ENCODE measurements at places on chromosomes 11 and 22.

DNA sequence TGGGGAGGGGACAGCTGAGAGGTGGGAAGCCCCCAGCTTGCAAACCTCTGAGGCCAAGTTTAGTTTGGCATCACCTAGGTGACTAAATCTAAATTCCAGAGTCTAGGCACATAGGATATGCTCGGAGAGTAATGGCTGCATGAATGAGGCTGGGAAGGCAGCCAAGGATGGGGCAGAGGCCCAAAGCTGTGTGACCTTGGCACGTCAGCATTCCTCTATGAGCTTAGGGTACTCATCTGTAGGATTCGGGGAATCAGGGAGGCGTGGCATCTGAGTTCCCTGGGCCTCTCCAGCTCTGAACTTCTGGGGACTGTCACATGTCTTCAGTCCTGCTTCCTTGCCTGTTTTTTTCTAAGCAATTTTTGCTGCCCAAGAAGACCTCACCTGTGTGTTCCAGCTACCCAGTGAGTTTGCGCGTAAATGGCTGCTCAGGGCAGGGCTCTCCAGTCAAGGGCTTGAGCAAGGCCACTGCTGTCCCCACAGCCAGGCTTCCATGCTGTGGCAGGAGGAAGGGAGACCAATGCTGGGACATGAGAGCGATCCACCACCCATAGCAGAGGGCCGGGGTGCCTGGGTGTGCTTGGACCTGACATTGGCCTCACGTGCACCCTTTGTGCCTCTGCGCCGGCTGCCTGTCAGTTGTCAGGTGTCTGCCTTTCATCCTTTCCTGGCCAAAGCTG lies 13.9 kb downstream of the DAGLA start:
- no peak for DNase-seq

GRCh38 chr11:111344032-111344431 lies 35.0 kb downstream of the POU2AF1 start:
- no peak for DNase-seq

DNA sequence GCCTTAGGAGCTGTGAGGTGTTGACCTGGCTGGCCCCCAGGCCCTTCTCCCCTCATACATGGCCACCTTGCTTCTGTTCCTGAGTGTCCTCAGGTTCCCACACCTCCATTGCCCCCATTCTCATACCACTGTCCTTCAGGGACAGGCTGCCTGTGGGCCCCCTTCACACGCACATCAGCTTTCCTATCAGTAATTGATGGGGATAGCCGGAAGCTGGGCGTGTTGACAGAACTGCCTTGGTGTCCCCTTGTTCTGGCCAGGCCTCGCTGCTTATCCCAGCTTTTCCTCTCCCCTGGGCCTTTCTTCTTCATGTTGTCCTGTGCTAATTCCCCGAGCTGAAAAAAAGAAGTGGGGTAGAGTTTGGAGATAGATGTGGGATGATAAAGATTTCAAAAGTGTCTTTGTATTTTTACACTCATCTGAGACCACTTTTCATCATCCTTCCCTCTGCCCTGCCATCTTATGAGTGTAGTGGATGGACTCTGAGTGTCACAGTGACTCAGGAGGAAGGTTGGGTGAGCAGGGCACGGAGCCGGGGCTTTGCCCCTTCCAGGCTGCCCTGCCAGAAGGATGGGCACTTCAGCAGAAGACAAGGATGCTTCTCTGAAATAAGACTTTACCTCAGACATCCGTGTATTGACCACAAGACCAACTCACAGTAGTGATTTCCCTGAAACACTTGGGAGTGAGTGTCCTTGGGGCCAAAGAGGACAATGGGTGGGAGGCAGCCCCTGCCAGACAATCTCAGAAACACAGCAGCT lies 42.8 kb downstream of the MED15 start:
- no peak for DNase-seq

GRCh38 chr11:776561-777287 lies 563 bp downstream of the GATD1 start:
- no peak for DNase-seq

- DNase-seq: no peak
These were observed 19.2 kb downstream of the MRGPRX3 start for GRCh38 chr11:18151581-18151980.

DNA sequence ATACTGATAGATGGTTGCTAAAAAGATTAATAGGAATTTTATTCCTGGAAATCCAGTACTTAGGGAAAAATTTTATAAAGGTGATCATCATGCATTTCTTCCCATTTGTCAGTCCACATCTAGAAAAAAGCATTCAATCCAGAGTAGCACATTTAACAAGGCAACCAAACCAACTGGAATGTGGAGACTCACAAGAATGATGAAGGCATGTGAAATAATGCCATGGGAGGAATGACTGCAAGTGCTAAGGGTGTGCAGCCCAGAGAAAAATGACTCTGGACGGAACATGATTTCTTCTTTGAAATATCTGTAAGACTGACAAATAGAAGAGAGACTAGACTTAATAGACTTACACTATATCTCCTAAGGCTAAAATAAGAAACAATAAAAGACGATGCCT lies 33.8 kb downstream of the BLID start:
- DNase-seq: no peak

- DNase-seq: no peak
These were observed 35.3 kb downstream of the PITPNB start for GRCh38 chr22:27883656-27884350.

GRCh38 chr11:116193321-116194131 lies 579.3 kb downstream of the BUD13 start:
- no peak for DNase-seq

DNA sequence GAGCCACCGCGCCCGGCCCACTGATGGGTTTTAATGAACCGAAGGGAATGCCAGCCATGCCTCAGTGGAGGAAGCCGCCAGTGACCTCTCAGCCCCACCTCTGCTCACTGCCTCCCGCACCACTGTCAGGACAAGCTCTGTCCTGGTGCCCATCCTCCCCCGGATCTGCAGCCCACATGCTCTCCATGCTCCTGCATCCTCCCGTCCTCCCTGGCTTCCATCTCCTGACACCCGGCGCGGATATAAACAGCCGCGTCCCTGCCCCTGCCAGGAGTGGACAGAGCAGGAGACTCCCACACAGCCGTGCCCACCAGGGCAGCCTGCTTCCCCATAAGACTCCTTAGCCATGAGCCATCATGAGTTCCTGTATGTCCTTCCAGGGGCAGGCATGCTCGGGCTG lies 26.9 kb downstream of the MACROD1 start:
- DNase-seq: no peak

DNA sequence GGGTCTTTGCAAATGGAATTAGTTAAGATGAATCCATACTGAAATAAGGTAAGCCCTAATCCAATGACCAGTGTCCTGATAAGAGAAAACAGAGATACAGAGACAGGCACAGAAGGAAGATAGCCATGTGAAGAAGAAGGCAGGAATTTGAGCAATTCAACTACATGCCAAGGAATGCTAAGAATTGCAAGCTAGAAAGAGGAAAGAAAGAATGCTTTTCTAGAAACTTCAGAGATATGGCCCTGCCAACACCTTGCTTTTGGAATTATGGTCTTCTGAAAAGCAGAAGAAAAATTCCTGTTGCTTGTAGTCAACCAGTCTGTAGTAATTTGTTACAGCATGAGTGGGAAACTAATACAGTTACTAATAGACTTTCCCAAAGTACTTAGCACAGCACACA lies 111.3 kb downstream of the SLC17A6 start:
- DNase-seq: no peak

GRCh38 chr11:88300888-88301487 lies 36.5 kb downstream of the CTSC start:
- no peak for DNase-seq

DNA sequence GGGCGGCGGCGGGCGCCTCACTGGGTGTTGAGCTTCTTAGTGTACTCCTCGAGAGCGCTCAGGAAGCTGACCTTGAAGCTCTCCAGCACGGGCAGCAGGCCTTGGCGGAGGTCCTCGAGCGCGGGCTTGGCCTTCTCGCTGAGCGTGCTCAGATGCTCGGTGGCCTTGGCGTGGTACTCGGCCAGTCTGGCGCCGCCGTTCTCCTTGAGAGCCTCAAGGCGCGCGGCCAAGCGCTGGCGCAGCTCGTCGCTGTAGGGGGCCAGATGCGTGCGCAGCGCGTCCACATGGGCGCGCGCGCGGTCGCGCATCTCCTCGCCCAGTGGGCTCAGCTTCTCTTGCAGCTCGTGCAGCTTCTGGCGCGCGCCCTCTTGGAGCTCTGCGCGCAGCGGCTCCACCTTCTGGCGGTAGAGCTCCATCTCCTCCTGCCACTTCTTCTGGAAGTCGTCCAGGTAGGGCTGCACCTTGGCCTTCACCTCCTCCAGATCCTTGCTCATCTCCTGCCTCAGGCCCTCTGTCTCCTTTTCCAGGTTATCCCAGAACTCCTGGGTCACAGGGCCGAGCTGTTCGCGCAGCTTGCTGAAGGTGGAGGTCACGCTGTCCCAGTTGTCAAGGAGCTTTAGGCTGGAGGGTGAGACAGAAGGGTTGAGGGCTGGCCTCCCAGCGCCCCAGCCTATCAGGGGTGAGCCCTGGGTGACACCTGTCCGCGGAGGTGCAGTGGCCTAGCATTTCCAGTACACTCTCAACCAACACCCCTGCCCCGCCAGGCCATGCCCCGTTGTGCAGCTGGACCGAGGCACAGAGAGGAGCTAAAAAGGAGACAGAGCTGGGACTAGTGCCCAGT lies 1.4 kb downstream of the APOA1 start:
- DNase-seq: peak; percentile 79

- no peak for DNase-seq
These were observed 606.0 kb downstream of the BUD13 start for GRCh38 chr11:116166573-116167465.

DNA sequence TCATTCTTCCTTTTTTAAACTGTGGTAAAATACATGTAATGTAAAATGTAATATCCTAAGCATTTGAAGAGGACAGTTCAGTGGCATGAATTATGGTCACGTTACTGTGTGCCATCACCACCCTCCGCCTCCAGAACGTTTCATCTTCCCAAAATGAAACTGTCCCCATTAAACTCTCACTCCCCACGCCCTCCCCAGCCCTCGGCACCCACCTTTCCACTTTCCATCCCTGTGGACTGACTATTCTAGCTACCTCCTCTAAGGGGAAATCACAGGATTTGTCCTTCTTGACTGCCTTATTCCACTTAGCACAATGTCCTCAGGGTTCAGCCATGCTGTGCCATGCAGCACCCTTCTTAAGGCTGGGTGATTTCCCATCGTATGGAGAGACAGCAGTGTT lies 1509.5 kb downstream of the BRD1 start:
- no peak for DNase-seq

GRCh38 chr11:72443016-72443415 lies 8.7 kb upstream of the CLPB start:
- no peak for DNase-seq

GRCh38 chr11:9861860-9862725 lies 198.2 kb downstream of the SWAP70 start:
- DNase-seq: no peak

- no peak for DNase-seq
These were observed 267.3 kb upstream of the MPPED2 start for GRCh38 chr11:30853439-30853838.

GRCh38 chr22:31278151-31278621 lies 14.1 kb downstream of the PIK3IP1 start:
- no peak for DNase-seq

DNA sequence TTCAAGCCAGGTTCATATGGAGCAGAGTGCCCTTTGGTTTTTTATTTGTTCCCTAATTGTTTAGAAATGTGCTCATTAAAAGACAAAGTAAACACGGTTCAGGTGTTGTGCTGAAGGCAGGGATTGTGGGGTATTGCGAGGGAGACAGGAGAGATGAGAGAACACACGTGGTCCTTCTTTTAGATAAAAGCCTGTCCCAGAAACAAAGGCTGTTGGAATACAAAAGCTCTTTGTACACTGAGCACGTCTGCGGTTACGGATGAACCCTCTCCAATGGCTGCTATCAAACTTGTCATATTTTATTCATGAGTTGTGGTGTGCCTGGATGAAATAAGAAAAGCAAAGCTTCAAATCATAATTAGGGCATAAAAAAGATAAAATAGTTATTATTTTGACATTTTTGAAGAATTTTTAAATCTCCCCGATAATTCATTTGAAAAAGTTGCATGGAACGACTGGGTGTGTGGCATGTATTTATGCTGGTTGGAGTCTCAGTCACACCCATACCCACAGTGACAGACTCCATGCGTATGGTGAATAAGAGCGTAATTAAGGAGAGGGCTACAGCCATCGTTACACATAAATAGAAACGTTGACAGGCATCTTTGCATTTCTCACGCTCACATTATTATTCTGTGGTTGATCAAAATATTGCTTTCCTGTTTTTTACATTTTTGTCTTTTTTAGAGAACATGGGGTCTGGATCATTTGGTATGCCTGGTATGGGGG lies 92.9 kb downstream of the NELL1 start:
- no peak for DNase-seq

DNA sequence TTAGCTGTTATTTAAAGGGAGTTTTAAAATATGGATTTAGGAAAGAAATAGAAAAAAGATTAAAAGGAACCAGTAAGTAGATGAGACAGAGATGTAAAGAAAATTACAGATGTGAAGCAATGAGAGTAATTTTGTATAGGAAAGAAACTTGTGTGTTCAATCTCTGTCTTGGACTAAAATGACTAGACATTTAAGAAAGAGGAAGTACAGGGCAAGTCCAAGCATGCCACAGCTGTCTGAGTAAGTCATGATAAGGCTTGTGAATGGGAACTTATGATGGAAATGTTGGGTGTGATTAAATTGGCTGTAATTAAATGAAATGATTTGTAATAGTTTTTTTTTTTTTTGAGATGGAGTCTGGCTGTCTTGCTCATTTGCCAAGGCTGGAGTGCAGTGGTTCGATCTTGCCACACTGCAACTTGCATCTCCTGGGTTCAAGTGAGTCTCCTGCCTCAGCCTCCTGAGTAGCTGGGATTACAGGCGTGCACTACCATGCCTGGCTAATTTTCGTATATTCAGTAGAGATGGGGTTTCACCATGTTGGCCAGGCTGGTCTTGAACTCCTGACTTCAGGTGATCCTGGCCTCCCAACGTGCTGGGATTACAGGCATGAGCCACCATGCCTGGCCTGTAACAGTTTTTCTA lies 5.9 kb upstream of the ACY3 start:
- DNase-seq: no peak

DNA sequence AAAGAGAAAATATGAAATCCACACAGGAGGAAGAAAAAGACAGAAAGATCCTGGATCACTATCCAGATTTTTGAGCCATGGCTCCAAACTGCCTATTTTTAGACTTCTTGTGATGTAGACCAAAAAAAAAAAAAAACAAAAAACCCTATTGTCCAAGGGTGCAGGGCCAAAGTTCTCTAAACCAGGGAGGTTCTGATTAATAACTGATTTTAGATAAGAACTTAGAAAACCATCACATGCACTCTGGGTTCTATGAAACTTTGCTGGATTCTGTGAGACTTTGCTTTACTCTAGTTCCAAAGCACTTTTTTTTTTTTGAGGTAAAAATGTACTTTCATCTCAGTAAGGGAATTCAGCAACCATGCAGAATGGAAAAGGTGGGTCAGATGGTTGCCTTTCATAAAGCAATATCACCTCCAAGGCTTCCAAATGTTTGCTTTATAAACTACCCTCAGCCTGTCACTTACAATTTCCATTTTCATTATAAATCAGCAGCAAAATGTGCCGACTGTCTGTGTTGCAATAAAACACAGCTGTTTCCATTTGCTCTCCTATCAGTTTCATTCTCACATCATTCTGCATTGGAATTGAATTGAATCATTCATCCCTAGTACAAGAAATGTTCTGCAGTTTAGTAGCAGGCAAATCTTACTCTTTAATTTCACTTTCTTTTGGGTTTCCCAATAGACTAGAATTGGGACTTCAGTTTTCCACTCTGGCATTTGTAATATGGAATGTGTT lies 1584.3 kb upstream of the RAG2 start:
- DNase-seq: no peak

GRCh38 chr22:33083212-33083611 lies 25.0 kb upstream of the SYN3 start:
- no peak for DNase-seq

GRCh38 chr22:46533070-46533833 lies 4.2 kb downstream of the CELSR1 start:
- DNase-seq: no peak

GRCh38 chr11:3969200-3969599 lies 113.7 kb downstream of the STIM1 start:
- no peak for DNase-seq
